ENCODE measurements at places on chromosomes 4 and X.

GRCh38 chr4:18404642-18405041 lies 383.1 kb upstream of the LCORL start:
- no peak for DNase-seq

DNA sequence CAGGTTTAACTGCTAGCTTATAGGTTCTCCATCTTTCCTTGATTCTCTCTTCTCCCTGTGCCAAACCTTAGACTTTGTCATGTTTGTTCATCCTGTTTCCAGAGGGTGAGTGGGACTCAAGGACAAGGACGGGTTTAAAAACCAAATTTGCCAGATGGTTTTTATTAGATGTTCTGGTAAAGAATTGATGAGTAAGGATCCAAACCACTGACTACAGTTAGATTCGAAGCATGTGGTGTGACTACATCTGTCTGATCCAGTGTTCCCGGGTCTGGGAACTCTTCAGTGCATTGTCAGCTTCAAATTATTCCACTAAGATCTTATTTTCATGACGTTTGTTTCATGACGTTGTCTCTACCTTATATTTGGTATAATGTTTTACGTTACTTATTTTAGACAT lies 37.5 kb downstream of the MTMR1 start:
- no peak for DNase-seq

DNA sequence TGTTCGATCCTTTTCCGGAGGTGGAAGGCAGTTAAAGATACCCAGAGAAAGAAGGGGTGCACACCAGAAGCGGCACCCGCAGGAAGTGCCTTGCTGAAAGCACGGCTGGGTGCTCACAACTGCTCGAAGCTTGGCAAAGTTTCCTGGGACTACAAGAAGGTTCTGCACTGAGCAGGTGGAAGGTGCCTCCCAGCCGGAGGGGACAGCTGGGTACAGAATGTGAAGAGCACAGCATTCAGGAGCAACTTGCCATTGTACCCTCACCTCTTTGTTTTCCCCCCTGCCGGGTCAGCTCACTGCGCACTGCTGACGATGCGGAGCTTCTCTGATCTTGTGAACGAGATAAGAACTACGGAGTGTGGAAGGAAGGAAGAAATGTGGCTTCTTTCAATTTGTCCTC lies 289.2 kb downstream of the FBXW7 start:
- DNase-seq = no peak

- no peak for DNase-seq
Measured at GRCh38 chr4:99028187-99028586, 32.7 kb downstream of the METAP1 start.

- no peak for DNase-seq
Measured at GRCh38 chr4:180234730-180235129, 2008.5 kb upstream of the TENM3 start.

DNA sequence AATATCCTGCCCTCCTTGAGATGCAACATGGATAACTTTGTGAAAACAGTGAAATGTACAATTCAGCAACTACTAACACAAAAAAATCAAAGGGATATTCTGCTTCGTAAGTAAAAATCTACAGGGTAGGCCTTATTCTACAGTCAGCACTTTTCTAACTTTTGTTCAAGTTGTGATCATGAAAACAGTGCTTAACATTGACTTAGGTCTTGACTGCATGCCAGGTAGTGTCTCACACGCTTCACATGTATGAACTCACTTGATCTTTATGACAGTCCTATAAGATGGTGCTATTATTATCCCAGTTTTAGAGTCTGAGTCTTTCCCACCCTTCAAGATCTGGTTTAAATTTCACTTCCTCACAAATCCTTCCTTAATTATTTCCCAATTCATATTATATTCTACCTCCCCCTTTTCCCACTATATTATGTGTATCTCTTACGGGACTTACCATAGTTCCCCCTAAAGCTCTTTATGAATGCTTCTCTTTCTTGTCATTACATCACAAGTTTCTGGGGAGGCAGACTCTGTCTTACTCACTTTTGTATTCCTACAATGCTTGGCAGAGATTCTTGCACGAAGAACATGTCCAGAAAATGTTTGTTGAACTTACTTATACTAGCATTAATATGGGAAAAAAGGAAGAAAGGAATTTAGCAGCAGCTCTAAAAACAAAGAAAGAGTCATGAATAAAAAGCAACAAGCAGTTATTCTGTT lies 179.8 kb downstream of the SCFD2 start:
- no peak for DNase-seq
